ENCODE measurements at places on chromosomes 11 and 22.

GRCh38 chr11:2298795-2299761 is 2.6 kb downstream of the C11orf21 start:
- no peak for DNase-seq

DNA sequence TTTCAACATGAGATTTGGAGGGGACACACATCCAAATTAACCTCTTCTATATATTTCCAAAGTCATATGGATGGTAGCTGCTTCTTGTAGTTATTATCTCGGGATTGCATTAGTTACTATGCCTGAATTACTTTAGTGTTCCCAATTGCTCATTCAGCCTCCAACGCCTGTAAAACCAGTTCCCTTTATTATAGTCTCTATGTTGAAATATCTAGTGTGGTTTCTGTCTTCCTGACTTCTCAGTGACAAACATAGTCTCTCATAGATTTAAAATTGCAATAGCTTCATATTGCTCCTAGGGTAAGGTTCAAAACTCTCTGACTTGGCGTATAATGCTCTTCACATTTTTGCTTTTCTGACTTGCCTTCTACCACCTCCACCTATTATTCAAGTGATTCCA is 366.4 kb downstream of the CASP12 start:
- no peak for DNase-seq

DNA sequence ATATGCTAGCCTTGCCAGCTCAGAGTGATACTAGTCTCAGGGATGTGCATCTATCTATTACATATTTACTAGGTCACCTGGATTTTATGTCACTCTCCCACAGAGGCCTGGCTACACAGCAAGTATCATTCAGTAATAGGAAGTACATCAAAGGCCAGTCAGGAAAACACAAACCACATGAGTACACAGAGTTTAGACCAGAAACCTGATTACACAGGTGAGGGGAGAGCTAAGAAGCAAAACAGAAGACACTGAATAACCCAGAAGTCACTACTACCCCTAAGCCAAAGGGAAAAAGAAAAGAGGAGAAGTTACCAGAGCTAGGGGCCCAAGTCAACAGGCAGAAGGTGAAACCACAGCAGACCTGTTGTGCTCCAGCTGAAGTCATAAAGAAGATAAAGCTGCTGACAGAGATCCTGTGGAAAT is 13.3 kb downstream of the LPXN start:
- no peak for DNase-seq

- DNase-seq: no peak
Observed at GRCh38 chr11:68364581-68364980, 52.2 kb downstream of the LRP5 start.

All from activated CD4-positive, alpha-beta T cell treated with anti-CD3 and anti-CD28 coated beads for 24 hours (primary cell).